ENCODE measurements at places on chromosomes 7 and 10.
A peak's percentile ranks its signal among the peaks of the same experiment; 100 is the strongest.

GRCh38 chr7:2921653-2922347 is 77.7 kb upstream of the GNA12 start:
- no peak for DNase-seq

DNA sequence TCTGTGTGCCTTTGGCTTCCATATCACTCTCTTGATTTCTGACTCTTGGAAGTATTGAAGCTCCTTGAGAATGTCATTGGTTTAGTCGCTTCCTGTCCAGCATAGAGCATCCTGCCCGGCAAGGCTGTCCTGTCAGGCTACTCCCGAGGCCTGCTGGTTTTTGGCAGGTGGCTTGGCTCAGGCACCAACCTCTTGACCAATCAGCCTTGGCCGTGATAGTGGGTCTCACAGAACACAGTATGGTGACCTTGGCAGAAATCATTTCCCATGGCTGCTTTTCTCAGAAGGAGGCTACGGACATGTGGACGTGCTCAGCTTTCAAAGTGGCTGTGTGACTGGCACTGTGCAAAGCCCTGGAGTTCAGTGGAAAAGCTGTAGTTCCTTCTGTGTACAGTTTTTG is 516.9 kb downstream of the REEP3 start:
- DNase-seq = no peak

DNA sequence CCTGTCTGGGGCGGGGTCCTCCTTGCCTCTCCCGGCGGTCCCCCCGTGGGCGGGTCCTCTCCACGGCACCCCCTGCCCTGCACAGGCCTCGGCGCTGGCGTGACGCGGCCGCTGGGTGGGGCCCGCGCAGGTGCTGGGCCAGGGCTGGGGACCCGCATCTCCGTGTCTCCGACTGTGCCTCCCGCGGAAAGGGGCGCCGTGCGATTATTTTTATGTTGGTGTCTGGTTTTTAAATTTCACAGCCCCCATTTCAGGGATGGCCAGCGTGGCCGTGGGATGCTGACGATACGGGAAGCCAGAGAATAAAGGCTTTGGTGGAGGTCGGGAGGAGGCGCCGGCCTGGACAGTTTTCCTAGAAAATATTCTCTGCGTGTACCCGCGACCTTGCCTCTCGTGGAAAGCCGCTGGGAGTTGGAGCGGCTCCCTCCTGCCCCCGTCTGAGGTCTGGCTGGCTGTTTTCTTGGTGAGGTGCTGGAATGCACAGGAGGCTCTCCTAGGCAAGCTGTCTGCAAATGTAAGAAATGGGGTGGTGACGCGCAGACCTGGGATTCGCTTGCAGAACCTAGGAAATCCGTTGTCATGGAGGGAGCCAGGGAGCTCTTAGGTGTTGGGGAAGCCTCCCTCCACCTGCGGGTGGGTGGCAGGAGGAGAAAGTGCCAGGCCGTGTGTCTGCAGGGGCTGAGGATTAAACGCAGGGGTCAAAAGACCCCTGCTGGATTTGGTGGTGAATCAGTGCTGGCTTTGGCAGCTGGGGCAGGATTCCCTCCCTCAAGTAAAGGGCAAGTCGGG is 28.7 kb upstream of the JAKMIP3 start:
- no peak for DNase-seq

- no peak for DNase-seq
Observed at GRCh38 chr10:11975795-11976194, 66.8 kb downstream of the UPF2 start.

DNA sequence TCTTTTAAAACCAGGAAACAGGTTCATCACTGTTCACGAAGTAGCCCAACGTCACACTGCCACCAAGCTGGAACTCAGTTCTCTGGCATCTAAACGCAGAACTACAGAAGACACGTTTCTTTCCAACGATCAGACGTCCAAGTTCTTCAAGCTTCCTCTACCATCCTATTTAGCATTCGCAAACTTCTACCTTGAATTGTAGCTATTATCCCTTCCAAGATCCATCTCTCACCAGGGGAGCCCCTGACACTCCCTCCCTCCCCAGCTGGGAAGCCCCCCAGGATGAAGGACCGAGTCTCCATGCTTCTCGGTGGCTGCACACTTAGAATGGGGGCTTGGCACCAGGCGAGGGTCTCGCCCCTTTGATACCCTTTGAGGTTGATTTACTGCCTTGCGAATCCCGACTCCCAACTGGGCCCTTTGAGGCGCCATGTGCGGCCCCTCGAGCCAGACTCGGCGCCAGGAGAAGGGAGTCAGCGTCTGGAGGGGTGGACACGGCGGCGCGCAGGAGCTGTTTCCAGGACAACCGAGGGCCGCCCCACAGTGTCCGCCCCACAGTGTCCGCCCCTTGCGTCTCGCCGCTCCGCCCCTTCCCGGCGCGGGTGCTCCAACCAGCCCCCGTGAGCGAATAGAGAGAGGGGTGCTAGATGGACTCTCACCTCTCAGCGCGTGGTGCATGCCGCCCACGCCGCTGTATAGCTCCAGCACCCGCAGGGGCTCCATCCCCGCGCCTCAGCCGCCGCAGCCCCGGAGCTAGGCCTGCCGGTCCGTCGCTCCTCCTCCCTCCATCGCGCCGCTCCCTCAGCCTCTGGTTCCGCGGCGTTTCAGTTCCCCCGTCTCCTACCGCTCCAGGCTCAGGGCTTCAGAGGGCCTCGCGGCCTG is at the start of gene TRDMT1:
TRDMT1 (minus strand) TSS at position 761 of the 882 bp plus-strand sequence; CDS start at position 723, 38 bp downstream.
- DNase-seq = peak; percentile 77

GRCh38 chr10:25831080-25831479 is 102.9 kb upstream of the MYO3A start:
- DNase-seq = no peak

- DNase-seq = no peak
Observed at GRCh38 chr7:29156907-29157452, 10.6 kb upstream of the CPVL start.

GRCh38 chr7:80087771-80088170 is 46.9 kb upstream of the GNAI1 start:
- no peak for DNase-seq

GRCh38 chr7:104240401-104240800 is 32.6 kb upstream of the ORC5 start:
- DNase-seq = no peak

GRCh38 chr10:60336901-60337630 is 52.6 kb downstream of the ANK3 start:
- DNase-seq = no peak

DNA sequence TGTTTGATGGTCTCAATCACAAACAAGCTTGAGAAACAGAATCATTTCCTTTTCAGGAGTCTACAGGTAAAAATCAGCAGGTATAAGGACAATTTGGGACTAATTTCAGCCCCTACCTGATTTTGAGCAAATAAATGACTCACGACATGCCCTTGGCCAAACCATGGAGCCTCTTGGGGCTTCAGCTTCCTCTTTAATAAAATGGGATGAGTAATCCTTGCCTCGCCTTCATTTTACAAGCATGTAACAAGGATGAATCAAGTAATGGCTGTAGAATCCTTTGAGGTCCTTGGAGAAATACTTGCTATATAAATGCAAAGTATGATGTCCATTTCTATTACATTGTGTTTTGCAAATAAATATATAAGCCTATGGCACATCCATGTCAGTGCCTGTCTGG is 212.8 kb upstream of the PODXL start:
- DNase-seq = no peak

- no peak for DNase-seq
Observed at GRCh38 chr7:46301677-46302076, 380.6 kb upstream of the IGFBP3 start.

- no peak for DNase-seq
Observed at GRCh38 chr7:135147899-135148721, at the start of gene TMEM140. TSS of gene TMEM140 (plus strand) at chr7:135148072. CDS start at chr7:135164442, 16,370 bp downstream.

- DNase-seq = no peak
Observed at GRCh38 chr10:46052057-46052790, 6.2 kb upstream of the MSMB start.

GRCh38 chr7:154387252-154387651 is 335.1 kb downstream of the DPP6 start:
- DNase-seq = no peak

DNA sequence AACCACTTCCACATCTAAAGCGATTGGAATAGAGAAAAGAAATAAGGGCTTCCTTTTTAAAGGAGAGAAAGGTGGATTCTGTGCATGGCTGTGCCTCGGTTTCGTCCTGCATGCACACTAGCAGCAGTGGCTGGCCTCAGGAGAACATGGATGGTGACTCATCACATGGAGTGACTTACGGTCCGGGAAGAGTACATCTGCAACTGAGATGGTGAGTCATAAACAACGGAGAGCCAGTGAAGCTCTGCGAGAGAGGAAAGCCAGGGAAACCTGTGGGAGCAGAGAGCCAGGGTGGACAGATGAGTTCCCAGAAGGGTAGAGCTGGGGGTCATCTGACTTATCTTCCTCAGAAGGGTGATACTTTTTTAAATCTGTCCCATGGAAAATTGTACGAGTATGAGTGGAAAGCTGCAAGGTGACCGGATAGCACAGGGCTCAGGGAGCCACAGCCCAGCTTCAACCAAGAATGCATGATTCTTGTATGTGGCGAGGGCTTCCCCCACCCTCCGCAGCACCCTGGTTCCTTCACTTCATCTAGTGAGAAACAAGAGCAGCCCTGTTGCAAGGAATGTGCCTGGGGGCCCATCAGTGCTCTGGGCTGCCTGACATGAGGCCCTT is 259.1 kb downstream of the KLF6 start:
- no peak for DNase-seq

DNA sequence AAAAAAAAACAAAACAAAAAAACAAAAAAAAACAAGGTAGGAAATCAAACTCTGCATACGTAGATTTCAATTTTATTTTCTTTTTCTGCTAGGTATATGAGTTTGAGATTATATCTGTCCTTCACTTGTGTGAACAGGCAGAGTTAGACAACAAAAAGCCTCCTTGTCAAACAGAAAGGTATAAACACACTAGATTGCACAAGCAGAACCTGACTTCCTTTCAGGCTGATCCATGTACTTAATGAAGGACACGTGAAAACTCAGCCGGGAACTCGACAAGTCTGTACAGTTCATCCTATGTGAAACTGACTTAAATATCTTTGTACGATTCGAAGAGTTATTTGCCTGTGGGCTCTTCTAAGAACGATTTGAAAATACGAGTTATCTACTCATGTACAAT is 254.1 kb downstream of the ARL4A start:
- DNase-seq = no peak

DNA sequence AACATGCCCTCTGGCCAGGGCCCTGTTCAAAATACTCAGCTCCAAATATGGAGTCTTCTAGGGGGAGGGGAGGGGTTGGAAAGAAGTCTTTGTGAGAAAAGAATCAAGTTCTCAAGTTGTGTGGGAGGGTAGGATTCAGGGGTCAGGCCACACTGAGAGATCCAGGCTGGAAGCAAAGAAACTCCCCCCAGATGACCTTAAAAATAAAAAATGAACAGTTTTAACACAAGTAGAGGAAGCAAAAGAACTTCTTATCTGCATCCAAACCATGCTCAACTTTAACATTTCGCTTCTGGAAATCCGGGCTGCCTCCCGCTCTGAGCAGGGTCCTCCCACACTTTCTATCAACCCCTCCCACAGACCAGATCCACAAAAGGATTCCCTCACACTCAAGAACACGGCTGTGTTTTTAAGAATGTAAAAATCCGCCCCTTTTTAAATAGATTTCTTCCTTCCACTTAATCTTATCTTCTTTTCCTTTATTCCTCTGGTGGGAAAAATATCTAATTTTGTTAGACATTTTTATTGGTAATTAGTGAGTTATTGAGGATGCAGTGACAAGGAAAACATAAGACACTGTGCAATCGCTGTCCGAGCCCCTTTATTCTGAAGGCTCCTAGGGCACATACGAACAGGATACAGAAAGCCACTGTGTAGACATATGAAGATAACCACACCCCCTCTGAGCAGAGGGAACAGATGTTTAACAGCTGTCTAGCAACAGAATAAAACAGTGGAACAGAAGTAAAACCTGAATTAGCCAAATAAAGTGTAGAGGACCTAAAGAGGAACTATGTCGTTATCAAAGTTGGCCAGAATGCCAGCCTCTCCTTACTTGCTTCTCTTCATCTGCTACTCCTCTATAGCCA is 43.8 kb downstream of the CYTH3 start:
- DNase-seq = no peak

- no peak for DNase-seq
Observed at GRCh38 chr7:139991269-139991666, 71.5 kb downstream of the PARP12 start.

DNA sequence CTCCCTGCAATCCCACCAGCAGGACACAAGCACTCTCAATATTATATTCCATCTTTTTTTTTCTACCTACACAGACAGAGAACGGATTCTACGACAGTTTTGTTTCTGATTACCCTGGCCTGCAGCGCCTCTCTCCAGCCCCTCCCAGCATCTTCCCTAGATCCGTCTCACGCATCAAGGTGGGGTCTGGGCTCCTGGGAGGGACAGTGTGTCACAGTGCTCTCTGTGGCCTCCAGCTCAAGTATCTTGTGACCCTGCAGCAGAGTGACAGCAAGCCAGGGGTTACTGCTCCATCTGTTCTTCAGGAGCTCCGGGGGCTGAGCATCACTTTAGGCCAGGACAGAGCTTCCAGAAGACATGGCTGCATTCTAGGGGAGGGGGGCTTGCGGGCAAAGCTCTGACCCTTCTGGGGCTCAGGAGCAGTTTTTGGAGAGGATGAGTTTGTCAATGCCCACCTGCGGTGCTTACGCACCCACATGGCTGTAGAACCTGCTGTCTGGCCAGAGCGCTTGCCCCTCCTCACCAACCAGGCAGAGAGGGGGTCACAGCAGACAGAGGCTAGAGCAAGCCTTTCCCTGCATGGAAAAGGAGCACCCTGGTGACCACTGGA is 22.6 kb downstream of the MYO1G start:
- DNase-seq = no peak

GRCh38 chr7:27835376-27835775 is 95.4 kb downstream of the TAX1BP1 start:
- DNase-seq = no peak

- DNase-seq = no peak
Observed at GRCh38 chr10:28910956-28911355, 233.6 kb downstream of the BAMBI start.

GRCh38 chr7:152462995-152463708 is 27.3 kb upstream of the KMT2C start:
- no peak for DNase-seq

- DNase-seq = no peak
Observed at GRCh38 chr7:108972004-108972403, 402.3 kb downstream of the DNAJB9 start.

DNA sequence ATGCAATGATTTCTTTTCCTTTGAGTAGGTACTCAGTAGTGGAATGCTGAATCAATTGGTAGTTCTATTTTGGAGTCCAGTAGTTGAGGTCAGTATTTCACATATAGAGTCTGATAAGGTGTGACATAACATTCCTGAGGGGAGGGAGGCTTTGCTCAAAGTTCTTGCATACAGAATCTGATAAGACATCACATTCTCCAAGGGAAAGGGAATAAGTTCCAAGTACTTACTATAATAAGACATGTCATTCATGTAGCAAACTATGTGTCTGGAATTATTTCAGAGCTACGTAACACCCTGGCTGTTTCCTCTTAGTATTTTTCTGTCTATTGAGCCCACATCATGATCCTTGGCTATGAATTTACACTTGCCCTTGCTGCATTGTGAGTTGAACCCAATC is 74.3 kb upstream of the POM121L12 start:
- no peak for DNase-seq

DNA sequence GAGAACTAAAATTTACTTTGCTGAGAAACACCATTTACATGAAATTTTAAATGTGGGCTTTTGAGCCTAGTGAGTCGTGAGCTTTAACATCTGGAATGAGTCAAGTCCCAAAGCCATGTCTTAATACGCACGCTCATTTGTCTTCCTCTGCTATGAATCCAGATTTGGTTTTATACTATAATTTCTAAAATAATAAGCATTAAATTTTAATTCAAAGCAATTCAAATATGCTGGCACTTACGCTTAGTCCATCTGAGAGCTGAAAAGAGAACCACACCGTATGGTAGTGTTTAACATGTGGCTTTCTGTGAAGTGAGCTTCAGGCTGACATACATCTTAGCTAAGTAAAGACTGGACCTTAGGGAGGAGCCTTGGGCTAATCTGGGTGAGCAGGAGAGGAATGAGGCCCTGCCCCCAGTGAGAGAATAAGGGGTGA is 52.2 kb downstream of the CUBN start:
- DNase-seq = no peak

All from stimulated activated CD8-positive, alpha-beta memory T cell treated with anti-CD3 and anti-CD28 coated beads, Interleukin-7, amount 100 ng/mL, for 48 hours (primary cell).